HepG2 (cell line): ENCODE measurements at places on chromosomes 4 and X.

- no peak for DNase-seq
Measured at GRCh38 chr4:113116414-113117357, 67.2 kb downstream of the ANK2 start.

- DNase-seq, result no peak
Measured at GRCh38 chrX:80317646-80318045, 102.6 kb upstream of the TENT5D start.

DNA sequence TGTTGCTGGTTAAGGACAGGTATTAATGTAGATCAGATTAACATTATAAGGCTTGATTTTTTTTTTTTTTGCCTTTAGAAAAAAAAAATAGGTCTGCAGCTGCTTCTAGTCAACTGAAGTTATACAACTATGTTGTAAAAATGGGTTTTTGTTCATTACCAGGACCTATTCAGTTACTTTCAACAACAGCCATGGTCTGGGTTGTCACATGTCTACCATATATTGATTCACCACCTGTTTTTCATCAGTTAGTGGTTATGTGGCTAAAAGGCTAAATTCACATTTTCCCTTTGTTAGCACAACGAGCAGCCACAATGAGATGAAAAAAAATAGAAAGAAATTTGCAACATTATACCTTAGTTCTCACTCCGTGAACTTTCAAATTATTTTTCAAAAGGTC, 45.5 kb downstream of the GLRB start:
- no peak for DNase-seq

DNA sequence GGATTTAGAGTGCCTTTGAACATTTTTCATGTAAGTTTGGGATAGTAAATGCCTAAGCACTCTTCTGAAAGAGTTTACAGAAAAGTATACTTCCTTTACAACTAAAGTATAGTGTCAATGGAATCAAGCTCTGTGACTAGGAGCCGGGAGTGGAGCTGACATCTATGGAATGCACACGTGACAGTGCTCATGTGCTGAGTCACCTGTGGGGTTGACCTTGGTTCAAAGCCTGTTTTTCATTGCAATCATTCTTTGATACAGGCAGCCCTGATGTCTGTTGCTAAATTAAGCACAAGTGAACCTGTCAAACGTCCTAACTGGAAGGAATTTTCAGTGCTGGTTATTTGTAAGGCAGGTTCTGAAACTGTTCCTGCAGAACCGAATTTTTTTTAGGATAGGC, 82.5 kb downstream of the GPAT3 start:
- DNase-seq, result peak; percentile 87

DNA sequence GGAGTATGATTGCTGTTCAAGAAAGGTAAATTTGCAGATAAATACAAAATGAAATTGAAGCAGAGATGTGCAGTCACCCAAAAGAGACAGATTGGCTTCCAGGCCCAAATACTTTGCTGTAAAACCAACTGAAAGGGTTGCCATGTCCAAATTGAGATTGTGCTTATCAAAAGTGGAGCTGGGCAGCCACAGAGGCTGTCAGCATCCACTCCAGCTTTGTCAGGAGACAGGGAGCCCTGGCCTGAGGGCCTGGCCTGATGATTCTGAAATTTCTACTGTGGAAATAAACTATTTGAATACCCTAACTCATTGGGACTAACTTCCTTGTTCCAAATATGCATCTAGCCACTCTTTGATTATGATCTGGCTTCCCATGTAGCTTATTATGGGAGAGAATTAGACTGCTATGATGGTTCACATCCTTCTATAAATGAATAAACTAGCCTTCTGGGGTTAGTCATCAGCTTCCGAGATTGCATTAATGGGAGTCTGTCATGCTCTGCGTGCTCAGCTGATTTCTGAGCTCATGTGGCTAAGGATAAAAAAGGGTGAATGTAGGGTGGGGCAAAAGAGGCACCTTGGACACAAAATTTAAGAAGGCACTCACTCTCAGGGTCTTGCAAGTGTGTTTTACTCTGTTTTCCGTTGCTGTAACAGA, 48.2 kb downstream of the SLC34A2 start:
- no peak for DNase-seq

- no peak for DNase-seq
Measured at GRCh38 chrX:39788521-39788920, 309.2 kb downstream of the BCOR start.

GRCh38 chr4:63729519-63729918, 679.7 kb downstream of the TECRL start:
- no peak for DNase-seq

- DNase-seq, result no peak
Measured at GRCh38 chr4:138158746-138159297, 83.3 kb downstream of the SLC7A11 start.

DNA sequence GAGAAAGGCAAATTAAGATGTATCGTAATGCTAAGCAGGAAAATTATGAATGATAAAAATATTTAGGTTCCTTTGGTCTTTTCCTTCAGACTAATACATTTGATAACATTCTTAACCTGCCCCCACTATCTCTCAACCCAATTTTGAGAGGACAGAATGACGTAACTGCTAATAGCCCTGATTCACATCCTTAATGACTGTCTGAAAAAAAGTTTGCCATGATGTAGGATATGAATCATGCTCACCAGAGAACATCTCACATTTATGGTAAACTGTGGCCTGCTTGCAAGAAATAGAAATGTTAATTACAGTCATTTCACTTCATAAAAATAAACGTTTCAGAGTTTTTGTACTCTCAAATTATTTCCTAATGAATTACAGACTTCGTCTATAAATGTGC, 128.0 kb upstream of the VEGFC start:
- no peak for DNase-seq

DNA sequence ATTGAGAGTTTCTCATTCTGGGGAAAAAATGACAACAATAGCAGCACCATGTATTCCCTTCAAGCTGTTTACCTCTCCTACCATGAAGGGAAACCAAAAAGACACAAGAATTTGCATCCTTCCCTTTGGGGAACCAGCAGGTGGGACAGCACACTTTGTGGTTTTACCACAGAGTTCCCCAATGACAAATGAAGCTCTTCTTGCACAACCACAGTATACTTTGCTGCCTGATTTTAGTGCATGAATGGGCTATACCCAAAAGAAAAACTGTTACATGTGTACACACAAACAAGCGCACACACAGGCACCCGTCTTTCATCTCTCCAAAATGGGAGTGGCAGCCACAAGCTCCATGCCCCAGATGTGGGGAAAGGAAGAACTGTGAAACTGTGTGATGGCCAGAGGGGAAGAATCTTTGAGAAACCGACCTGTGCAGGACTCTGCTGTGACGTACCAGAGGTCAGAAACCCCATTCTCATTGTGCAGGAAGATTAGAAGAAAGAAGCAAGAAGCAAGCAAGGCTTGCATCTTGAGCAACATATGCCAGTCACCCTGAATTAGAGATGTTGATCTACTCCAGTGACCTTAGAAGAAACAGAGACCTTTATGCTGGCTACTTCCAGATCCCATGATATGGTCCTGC, 2.7 kb upstream of the MAML3 start:
- no peak for DNase-seq

DNA sequence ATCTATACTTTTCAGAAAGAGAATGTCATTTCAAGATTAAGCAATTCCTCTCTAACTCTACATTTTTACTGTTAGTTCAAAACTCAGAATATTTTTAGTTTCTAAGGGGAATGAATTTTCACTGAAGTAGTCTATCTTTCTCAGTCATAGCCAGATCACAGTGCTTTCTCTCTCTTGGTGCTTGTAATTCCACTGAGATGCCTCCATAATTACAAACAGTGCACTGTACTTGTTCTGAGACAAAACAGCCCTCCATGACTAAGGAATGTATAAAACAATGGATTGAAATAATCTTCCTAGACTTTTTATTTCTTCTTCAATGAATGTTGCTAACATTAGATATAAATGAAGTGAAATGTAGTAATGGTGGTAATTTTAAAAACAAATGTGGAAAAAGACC, 603.2 kb upstream of the FAM241A start:
- no peak for DNase-seq
